ENCODE measurements at places on chromosomes 7 and 10.

DNA sequence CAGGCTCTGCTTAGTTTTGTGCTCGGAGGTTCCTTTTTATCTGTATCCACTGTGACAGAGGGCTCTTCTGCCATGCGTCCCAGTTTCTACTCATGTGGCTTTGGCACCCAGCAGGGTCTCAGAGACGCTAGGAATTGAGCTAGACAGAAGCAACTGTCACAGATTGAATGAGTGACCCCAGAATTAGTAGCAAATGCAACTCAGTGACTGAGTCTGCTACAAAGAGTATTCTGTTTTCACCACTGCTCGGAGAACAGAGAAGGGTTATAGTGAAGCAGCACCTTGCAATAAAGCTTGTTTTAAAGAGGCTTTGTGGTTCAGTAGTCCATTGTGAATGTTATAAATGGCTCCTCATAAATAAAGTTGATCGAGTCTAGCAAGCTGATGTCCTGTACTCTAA is 113.2 kb downstream of the DNAH11 start:
- no peak for DNase-seq

- DNase-seq: peak; percentile 64
Observed at GRCh38 chr10:3897156-3897555, 112.1 kb upstream of the KLF6 start.

DNA sequence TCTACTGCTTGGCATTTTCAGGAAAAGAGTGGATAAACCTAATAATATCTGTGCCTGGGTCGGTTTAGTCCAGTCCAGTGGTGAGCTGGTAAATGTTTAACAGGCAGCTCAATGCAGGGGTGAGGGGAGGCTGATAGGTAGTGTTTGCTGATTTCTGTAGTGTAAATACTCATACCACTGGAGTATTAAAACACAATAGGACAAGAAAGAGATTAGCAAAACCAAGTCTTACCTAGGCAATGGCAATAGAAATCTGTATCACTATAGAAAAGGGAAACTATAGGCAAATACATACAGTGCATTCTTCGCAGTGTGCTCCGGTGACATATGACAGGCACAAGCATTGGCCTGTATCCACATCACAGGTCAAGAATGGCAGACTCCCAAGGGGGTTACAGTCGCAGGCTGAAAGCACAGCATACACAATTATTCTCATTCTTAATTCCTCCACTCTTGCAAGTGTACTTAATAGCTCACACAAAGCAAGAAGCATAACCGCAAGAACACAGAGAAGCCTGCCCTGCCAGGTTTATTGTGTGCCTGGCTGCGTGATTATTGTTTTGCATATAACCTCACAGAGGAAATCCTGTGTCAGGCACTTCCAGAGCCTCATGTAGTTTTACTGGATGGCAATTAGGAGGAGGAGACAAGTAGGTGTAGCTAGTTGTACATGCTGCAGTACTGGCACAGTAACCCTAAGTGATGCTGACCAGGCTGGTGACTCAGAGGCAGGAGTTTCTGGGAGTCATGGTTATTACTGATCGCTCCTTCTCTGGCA is 35.0 kb downstream of the LAMB4 start:
- DNase-seq: peak; percentile 86

DNA sequence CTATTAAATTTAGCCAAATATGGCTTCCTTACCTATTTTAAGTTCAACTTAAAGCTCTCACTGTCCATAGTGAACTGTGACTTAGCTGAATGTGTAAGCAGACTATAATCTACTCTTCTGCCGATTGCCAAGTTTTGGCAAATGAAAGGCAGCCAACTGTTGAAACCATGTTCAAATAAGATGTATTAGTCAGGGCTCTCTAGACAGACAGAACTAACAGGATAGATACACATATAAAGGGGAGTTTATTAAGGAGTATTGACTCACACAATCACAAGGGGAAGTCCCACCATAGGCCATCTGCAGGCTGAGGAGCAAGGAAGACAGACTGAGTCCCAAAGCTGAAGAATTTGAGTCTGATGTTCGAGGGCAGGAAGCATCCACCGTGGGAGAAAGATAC is 837.7 kb upstream of the AUTS2 start:
- DNase-seq: no peak

- peak; percentile 71 for DNase-seq
Observed at GRCh38 chr7:131007439-131008330, 273.7 kb upstream of the KLF14 start.

DNA sequence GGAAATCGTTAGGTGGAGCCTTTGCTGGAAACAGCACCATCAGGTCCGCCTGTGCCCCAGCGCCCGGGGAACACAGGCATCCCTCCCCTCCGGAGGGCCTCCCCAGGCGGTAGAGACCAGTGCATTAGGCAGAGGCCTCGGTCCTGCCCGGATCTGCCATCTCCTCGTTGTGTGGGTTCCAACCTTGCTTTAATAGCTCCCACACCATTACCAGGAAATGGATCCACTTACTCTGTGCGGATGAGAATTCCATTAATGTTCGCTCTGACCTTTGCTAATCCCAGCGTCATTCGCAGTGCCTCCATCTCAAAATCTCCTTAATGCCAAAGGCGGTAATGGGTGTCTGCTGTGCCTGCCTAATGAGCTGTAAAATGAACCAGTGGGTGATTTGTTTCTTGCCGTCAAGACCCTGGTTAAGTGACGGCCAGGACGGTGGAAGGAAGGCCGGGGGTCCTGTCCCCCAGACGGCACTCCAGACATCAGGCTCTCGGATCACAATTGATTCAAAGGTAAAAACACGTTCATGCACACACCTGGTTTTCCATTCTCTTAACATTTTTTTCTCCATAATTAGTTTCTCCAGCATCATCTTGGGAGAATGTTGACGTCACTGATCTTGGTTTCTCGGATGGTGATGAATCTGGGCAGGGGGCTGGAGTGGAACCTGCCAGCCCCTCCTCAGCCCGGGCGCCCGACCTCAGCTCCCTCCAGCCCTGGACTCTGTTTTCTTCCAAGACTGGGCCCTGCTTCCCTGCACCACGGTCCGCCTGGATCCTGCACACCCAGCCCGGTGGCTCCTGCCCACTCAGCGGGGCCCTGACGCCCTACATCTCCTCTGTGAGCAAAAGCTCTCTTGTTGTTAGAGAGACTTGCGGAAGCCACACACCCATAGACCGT is 22.8 kb upstream of the FAM20C start:
- no peak for DNase-seq
